Hematopoietic multipotent progenitor cell (in vitro differentiated cells): ENCODE measurements at places on chromosomes 7 and 10.

DNA sequence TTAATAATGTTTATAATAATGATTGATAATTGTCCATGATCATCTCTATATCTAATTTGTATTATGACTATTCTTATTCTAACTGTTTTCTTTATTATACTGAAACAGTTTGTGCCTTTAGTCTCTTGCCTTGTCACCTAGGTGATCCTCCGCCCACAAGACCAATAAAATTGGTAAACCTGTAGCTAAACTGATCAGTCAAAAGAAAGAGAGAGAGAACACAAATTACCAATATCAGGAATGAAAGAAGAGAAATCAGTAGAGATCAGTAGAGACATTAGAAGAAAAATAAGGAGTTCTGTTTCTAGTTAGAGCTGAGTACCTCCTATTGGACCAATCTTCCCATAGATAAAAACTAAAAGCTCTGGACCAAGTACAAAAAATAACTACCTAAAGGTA is 6.1 kb upstream of the COA1 start:
- DNase-seq, result no peak

DNA sequence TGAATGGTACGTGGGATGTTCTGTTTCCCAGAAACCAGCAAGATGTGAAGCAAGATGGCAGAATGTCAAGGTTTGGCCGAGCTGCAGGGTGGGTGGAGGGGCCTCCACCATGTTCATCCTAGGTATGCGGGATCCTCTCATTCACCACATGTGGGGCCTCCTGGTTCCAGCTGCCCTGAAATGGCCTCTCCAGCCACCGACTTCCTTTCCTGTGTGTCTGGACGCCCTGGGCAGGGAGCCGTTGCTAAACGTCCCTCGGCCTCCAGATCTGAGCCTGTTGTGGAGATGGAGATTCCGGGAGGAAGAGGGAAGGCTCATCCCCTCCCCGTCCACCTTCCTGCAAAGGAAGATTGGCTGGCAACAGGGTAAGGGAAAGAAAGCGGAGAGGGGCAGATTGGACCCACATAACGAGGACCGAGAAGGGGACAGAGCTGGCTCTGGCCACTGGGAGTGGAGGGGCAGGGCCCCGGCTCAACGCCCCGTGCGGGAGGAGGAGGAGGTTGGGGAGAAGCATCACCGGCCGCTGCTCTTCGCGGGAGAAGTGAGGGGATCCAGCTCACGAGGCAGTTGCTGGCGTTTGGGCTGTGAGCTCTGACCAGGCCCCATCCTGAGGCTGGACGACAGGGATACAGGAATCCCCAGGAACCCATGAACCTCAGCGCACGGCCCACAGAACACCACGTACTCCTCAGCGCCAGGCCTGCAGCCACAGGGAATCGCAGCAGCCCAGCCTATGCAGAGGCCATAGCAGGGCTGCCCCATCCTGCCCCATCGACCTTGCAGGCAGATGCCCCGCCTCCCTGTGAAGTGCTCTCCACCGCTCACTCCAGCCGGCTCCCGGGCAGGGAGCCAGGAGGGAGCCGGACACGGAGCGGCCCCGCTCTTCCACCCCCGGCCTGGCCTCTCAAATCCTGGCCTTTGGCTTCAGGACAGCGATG is 98.3 kb downstream of the FOXL3 start:
- DNase-seq, result no peak

GRCh38 chr10:6635784-6636183 is 55.7 kb upstream of the PRKCQ start:
- DNase-seq, result no peak

- DNase-seq, result no peak
Observed at GRCh38 chr7:138204285-138204981, 128.2 kb downstream of the AKR1D1 start.

GRCh38 chr7:141288626-141289025 is 214.8 kb downstream of the TMEM178B start:
- no peak for DNase-seq

DNA sequence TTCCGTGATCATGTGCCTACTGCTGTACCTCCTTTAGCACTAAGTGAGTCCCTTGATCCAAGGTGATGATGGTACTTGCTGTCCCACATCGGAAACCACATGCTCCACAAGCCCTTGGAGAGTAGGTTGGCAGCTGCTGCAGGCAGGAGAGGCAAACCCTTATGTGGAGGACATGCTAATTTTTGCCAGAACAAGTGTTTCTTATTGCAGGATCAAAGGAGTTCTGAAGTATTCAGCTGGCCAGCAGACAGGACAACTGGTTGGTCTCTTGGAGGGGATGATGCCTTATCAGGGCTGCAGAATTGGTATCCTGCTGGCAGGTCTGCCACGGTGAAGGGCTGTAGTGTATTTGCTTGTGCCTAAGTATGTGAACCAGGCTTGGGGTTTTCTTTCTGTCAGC is 36.8 kb downstream of the NACAD start:
- DNase-seq, result no peak

DNA sequence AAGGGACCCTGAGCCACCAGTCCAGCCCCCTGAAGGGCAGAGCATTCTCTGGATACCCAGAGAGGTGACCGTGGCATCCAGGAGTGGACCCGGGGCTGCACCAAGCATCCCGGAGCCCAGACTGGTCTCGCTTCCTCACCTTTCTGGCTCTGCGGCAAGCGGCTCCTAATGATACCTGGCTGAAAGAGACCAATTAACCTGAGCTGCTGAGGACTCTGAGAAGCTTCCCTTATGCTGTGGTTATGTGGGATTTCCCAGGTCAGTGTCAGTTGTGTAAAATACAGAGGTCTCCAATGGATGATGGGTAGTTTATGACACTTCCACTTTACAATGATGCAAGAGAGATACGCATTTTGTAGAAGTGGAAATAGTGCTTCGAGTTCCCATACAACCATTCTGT is 51.5 kb downstream of the PFKFB3 start:
- no peak for DNase-seq

DNA sequence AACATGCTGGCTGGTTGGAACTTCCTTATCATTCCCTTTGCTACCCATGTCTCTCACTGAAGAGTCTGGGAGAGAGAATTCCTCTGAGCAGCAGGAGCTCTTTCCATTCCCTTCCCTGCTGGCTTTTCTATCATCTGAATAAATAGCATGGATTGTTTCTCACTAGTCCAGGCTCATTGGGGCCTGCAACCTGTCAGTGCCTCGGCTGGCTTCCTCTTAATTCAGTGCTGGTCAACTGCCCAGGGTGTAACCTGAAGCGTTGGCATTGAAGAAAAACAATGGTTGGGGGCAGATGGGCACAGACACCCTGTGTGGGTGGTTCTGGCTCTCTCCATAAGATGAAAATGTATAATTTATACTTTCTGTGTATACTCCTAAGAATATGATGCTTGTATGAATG is 155.6 kb downstream of the ANLN start:
- DNase-seq, result no peak

- no peak for DNase-seq
Observed at GRCh38 chr10:104059364-104059763, 26.3 kb downstream of the COL17A1 start.

GRCh38 chr7:136063326-136063666 is 86.1 kb upstream of the MTPN start:
- no peak for DNase-seq

GRCh38 chr7:15086862-15087261 is 184.3 kb upstream of the DGKB start:
- DNase-seq, result no peak
